ENCODE measurements at places on chromosomes 6 and 20.

DNA sequence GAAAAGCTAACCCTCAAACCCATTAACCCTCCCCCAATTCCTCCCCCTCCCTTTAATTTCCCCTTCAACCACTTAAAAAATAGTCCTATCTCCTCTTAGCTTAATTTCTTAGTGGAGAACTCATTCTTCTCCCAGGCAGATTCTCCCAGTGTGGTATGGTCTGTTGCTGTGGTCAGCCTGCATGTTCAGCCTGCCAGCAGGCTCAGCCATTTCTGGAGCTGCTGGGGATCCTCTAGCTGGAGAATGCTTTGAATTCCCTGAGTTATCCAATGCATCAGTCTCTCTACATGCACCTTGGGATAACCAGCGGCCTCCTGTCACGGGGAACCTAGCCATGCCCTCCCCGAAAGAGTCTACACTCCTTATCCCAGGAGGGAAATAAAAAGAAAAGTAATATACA lies 375.4 kb upstream of the RSPO3 start:
- no peak for DNase-seq

DNA sequence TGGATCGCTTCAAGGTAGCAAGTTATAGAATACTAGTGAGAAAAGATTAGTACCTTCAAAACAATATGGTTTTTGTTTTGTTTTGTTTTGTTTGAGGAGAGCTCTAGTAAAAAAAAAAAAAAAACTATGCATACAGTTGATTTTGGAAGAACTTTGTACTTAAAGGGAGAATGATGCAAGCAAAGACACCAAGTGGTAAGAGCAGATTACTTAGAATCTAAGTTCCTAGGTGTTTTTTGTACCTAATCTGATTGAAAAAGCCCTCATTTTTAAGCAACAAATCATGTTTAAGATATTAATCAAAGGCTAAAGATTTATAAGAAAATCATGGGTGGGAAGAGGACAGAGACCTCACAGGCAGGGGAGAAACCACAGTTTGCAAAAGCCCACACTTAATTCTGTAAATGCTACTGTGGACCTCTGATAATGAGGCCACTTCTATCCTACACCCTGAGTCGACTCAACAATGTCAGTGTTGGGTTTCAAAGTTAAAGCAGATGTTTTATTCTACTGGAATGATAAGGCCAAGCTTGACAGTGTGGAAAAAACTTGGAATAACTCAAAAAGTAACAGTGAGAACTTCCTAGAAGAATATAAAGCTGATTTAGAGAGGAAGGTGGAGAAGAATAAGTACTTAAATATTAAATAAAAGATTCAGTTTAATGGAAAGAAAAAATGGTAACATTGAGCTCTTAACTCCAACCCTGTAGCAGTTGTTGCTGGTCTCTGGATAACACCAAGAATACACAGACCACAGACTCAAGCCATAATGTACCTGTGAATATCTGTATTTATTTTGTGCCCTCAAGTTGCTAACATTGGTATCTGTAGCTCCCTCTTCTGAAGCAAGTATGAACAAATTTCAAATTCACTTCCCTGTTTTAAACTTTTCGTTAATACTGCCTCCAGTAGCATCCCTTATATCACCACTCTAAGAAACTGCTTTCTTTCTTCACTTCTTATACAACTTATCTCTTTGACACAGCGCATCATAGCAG lies 1047.8 kb downstream of the EPHA7 start:
- no peak for DNase-seq

GRCh38 chr6:168607272-168608112 lies 166.5 kb downstream of the SMOC2 start:
- DNase-seq, result no peak

DNA sequence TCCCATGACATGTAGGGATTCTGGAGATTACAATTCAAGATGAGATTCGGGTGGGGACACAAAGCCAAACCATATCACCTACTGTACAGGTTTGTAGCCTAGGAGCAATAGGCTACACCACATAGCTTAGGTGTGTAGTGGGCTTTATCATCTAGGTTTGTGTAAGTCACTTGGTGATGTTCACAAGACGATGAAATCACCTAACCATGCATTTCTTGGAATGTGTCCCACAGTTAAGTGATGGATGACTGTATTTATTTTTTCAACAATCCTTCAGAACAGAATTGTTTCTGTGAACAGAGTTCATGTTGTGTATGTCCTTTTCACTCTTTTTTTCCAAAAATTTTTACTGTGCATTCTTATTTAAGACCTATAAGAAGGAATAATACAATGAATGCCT lies 76.1 kb downstream of the DTD1 start:
- DNase-seq, result peak; percentile 5

DNA sequence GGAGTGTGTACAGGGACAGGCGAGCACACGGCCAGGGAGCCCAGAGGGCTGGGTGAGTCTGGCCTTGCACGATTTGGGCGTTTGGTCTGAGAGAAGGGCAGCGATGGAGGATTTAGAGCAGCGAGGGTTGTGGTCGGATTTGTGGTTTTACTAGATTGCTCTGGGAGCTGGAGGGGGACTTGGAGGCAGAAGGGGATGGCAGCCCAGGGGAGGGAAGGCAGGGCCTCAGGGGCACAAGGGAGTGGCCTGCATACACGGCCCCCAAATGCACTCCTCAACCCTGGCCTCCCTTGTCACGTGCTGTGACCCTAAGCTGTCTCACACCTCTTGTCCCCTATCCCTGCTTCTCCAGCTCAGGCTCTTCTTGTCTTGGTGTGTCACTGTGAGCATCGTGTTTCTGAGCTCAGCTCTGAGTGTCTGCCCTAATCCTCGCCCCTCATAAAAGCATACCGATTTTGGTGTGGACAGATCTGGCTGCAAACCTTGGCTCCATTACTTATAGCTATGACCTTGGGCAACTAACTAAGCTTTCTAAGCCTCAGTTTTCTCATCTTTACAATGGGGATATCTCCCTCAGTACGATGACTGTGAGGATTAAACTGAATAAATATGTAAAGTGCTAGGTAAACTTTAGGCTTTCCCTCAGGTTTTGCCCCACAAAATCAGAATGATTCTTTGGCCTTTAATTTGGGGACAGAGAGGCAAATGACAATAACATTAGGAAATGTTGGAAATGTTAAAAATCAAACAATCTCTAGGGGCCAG lies 120.1 kb upstream of the ARMC2 start:
- no peak for DNase-seq

DNA sequence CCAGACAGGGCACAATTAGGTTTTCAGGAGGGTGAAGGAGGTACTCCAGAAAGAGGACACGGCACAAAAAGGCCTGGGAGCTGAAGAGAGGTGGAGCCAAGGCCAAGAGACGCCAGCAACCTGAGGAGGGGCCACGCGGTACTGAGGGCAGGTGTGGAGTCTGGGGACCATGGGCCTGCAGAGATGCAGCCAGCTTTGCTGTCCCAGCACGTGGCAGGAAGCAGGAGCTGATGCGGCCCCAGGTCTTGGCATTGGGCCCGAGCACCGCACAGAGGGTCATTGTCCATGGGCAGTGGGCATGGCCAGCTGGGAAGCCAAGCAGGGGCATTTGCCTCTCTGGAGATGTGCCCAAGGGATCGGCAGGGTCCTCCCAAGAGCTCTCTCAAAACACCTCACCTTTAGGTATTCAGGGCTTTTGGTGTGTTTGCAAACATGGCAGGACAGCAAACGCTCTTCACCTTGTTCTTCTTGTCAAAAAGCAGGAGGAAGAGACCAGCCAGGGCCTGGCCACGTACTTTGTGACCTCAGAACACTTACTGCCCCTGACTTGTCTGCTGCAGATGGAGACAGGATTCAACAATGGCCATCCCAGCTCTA lies 1.4 kb upstream of the BPIFB1 start:
- no peak for DNase-seq

GRCh38 chr20:61758564-61759200 lies 307.0 kb downstream of the TAF4 start:
- DNase-seq, result no peak

DNA sequence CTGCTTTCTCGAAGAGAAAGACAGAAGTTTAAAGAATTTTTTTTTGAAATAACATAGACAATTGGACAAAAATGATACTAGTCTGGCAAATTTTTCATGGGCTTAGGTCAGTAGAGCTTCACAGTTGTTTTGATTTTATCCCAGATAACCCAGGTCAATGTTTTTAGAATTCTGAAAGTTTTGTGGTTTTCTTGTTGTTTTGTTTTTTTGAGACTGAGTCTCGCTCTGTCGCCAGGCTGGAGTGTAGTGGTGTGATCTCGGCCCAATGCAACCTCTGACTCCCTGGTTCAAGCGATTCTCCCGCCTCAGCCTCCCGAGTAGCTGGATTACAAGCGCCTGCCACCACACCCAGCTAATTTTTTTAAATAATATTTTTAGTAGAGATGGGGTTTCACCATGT lies 22.8 kb downstream of the KIF13A start:
- DNase-seq, result no peak

DNA sequence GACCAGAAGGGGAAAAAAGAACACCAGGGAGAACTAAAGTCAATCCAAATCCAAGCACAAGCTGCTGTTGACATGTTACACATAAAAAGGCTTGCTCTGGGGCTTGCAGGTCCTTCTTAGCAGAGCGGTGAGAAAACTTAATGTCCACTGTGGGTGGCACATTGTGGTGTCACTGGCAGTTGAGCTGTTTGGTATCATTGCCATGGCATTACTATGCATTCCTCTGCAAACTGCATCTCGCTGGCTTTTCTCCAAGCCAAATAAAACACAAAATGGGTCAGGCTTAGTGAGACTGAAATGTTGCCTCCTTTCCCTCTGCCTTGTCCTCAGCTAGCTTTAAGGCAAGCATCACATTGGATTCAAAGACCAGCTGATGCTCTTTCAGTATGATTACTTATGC lies 40.9 kb downstream of the LY86 start:
- DNase-seq, result peak; percentile 5

DNA sequence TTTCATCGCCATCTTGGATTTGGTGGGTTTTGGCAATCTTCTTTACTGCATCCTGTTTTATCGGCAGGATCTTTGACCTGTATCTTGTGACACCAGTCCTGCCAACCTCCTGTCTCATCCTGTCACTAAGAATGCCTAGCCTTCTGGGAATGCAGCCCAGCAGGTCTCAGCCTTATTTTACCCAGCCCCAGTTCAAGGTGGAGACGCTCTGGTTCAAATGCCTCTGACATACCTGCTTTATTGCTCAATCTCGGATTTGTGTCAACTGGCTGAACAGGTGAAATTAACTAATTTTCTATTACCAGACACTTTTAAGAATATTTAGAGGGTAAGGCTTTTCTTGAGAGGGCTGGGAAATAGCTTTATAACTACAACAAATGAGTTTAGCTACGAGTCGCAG lies 102.5 kb downstream of the SASH1 start:
- DNase-seq, result no peak
